Motor neuron (in vitro differentiated cells): ENCODE measurements at places on chromosomes 7 and 10. TPM values are rescaled to one million over a fixed set of nuclear protein-coding genes. Genes with fewer than 3 reads are reported as not detected.

Gene TFEC
- 0.05 and 0.08 TPM in 2 replicates for total RNA-seq

DNA sequence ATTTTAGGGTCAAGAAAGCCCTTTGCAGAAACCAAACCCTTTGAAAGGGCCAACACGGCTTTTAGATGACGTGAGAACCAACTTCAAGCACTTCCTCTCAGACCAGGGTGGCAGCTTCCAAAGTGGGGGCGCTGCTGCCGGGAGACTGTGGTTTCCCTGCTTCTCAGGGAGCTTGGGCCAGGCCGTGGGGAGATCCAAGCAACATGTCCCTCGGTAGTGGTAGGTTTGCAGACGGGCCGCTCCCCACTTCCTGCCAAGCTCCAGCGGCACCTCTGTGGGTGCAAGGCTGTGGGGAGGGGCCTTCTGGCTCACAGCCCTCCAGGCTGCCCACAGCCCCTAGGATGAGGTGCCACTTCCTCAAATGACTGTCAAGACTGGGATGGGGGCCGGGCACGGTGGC lies 132.4 kb downstream of the FAM53B start:
- no peak for ATAC-seq

DNA sequence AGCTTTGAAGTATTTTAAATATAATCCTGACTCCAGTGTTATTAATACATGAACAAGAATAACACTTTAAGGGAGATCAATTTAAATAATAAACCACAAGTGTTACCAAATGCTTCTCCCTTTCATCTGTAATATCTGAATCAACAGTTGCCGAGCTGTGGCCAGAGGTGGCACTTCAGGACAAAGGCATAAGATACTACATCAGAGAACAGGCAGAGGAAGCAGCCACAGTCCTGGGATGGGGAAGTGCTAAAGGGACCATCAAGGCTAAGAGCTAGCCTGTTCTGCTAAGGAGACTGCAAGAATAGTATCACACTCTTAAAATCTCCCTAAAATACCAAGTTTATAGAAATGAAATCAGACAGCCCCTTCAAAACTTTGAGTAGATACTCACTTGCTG lies 378.2 kb upstream of the PRKCQ start:
- ATAC-seq = no peak

- ATAC-seq = no peak
Measured at GRCh38 chr10:33681595-33681994, 347.1 kb upstream of the NRP1 start.
